ENCODE measurements at places on chromosomes 13 and 19.

DNA sequence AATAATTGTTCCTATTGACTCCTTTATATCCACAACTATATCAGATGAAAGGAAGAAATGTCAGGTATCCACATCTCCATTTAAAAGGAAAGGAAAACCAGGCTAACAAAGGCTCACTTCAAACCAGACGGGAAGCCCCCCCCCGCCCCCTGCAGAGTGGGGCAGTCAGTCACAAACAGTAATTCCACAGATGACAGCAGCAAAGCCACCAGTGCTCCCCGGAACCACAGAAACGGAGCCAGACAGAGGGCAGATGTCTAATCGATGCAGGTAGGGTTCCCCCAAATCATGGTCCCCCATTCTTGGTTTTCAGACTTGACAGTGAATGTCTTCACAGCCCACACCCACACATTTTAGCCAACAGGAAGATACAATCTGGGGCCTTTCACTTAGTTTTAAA lies 100.8 kb downstream of the STK24 start:
- DNase-seq: no peak

- no peak for DNase-seq
Observed at GRCh38 chr13:99955747-99956472, 15.7 kb downstream of the ZIC5 start.

DNA sequence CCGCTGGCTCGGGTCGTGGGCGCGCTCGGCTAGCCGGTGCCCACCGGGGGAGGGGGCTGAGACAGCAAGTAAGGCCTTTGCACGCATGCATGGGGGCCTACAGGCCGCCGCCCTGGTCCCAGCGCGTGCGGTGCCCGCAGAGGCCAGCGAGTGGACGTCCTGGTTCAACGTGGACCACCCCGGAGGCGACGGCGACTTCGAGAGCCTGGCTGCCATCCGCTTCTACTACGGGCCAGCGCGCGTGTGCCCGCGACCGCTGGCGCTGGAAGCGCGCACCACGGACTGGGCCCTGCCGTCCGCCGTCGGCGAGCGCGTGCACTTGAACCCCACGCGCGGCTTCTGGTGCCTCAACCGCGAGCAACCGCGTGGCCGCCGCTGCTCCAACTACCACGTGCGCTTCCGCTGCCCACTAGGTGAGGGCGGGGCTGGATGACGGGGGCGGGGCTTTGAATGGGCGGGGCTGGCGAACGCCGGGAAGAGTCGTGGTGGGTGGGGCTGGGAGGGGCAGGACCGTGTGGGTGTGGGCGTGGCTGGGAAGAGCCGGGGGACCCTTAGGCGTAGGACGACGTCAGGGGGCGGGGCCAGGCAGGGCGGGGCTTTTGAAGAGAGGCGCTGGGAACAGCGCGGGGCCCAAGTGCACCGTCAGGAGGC lies 2.1 kb downstream of the CILP2 start:
- DNase-seq: no peak

GRCh38 chr13:46265292-46265691 lies 53.6 kb downstream of the LRRC63 start:
- DNase-seq: no peak

DNA sequence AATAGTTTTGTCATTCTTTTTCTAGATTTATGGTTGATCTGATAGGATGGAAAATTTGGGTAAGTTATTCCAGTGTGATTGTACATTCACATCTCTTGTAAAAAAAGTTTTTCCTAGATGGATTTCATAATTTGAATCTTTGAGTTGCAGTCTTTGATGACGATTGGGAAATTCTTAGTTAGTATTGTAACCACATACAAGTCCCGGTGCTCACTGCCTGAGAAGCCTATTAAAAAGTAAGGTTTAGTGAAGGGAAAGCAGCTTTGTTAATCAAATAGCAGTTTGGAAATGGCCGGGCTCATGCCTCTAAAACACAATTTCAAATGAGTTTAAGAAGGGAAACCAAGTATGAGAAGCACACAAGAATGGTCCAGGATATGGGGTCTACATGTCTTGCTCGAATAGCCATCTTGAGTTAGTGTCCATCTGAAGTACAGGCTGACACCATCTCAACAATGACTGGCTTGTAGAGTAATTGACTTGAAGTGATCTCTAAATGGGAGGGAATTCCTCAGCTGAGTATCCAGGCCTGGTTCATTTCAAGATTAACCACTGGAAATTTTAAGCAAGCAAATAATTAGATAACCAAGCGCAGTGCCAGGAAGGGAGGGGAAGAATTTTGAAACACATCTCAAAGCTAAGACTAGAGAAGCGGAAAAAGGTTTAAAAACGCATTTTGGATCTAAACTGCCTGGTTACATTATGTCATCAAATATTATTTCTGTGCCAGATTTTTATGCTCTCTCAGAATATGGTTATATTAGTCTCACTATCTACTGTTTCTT lies 1145.6 kb upstream of the MIR17HG start:
- no peak for DNase-seq

GRCh38 chr19:30159636-30160035 lies 212.5 kb upstream of the ZNF536 start:
- no peak for DNase-seq

DNA sequence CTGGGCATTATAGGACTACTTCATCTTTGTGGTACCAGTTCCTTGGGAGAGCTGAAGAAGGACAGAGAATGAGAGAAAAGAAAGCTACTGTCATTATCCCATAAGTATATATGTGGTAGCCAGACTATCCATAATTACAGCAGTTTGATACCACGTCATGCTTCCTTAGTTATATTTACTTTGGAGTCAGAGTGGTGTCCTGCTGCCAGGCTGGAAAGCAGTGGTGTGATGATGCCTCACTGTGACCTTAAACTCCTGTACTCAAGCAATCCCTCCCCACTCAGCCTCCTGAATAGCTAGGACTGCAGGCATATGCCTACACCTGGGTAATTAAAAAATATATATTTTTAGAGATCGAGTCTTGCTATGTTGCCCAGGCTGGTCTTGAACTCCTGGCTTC lies 57.8 kb downstream of the WTIP start:
- no peak for DNase-seq

DNA sequence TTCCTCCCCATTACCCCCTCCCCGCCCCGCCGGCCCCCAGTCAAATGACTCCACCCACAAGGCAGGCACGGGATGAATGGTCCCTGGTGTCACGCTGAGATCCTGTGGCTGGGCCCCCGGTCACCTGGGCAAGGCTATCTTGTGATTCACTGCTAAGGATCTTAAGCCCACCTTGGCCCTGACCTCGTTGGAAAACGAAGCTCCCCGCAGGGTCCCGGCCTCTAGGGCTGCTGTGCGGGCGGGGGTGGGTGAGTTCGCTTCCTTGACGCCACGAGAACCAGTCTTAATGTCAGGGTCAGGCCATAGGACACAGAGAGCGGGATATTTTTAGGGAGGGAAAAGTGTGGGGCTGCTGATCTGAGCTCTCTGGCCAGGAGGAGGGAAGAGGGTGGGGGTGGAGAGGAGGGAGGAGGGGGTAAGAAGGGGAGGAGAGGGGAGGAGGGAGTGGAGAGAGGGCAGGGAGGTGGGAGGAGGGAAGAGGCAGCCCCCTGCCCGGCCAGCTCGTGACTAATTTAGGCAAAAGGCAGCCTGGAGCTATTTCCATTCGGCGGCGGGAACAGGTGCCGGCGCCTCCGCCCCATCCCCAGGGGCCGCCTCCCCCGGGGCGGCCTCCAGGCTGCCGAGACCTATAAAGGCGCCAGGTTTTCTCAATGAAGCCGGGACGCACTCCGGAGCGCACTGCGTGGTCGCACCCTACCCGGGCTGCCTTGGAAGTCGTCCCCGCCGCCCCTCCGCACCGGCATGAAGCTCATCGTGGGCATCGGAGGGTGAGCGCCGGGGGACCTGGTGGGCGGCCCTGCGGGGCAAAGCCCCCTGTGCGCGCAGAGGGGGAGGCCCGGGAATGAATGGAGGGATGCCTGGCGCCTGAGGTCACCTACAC lies at the start of gene NMRK2:
Gene NMRK2 (plus strand): TSS at position 139 of the 880 bp plus-strand sequence. CDS start 603 bp downstream, at position 742.
- DNase-seq: peak; percentile 20

GRCh38 chr19:40578442-40578908 lies 1.8 kb downstream of the SHKBP1 start:
- no peak for DNase-seq

DNA sequence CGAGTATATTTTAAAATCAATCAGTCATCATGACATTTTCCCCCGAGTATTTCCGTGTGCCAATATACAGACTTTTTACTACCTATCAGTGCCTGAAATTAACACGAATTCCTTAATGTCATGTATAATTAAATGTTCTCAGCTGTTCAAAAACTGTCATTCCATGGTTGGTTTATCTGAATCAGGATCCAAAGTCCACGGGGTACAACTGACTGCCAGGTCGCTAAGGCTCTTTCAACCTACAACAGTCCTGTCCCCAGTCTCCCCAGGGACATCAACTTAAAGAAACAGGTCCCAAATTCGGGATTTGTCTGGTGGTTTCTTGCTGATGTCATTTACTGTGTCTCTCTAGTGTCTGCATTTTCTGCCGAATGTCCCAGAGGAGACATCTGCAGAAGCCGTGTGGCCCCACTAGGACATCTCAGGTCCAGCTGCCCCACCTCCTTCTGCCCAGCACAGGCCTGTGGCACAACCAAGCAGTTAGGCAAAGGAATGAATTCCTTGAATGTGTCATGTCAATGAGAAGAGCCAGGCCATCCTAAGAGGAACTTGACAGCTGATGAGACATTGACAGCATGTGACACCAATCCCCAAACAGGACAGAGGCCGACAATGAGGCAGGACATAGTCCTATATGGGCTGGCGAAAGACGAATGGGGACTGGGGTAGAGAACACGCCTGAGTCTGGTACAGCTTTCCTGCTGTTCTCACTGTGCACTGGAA lies 109.5 kb downstream of the STK24 start:
- DNase-seq: no peak

- DNase-seq: no peak
Observed at GRCh38 chr13:24243302-24243701, 66.1 kb upstream of the C1QTNF9 start.

DNA sequence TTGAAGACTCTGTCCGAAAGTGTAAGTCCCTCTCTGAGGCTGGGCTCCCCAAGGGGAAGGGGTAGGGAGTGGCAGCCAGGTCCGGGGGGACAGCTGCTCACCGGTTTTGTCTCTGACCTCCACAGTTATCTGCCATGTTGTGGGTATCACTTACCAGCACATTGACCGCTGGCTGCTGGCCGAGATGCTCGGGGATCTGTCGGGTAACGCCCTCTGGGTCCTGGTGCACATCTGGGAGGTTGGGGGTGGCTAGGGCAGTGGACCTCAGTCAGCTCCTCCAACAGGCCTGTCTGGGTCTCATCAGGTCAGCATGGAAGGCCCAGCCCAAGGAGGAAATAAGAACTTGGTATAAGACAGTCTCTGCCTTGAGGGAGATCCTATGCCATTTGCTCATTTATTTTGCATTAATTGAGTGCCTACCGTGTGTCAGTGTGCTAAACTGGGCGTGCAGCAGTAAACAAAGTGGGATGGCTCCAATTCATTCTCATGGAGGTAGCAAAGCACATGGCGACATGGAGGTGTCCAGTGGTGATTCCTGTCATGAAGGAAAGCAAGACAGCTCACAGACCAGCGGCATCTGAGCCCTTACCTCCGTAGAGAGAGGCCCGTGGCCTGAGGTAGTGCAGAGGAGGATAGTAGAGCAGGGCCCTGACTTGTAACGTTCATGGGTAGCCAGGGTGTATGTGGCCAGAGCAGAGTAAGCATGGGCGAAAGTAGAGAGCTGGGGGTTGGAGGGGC lies 13.7 kb downstream of the EIF3K start:
- DNase-seq: no peak

- no peak for DNase-seq
Observed at GRCh38 chr19:52094526-52095130, 937 bp downstream of the ZNF841 start.

DNA sequence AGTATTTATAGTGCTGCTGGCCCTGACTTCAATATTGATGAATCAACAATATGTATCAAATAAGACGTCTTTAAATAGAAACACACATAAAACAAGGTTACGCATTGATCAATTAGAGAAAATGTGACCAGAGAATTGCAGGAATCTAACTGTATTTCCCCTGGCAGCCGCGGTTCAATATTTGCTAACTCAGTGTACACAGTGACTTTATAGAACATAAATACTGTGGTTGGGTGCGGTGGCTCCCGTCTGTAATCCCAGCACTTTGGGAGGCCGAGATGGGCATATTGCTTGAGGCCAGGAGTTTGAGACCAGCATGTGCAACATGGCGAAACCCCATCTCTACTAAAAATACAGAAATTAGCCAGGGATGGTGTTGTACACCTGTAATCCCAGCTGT lies 22.8 kb upstream of the UPF3A start:
- DNase-seq: no peak

DNA sequence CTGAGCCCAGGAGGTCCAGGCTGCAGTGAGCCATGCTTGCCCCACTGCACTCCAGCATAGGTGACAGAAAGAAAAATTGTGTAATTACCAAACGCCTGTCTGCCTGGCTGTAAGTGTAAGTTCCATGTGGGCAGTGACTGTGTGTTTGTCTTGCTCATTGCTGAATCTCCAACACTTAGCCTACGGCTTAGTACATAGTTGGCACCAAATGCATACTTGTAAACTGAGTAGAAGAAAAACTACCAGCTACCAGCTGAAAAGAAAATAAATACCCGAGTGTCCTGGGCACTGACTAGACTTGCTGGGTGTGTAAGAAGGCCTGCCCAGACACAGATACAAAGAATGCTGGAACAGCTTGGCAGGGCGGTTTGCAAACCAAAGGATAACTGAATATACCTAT lies 2.7 kb upstream of the CEBPG start:
- no peak for DNase-seq

GRCh38 chr19:33613620-33614000 lies 8.1 kb upstream of the CHST8 start:
- DNase-seq: no peak

DNA sequence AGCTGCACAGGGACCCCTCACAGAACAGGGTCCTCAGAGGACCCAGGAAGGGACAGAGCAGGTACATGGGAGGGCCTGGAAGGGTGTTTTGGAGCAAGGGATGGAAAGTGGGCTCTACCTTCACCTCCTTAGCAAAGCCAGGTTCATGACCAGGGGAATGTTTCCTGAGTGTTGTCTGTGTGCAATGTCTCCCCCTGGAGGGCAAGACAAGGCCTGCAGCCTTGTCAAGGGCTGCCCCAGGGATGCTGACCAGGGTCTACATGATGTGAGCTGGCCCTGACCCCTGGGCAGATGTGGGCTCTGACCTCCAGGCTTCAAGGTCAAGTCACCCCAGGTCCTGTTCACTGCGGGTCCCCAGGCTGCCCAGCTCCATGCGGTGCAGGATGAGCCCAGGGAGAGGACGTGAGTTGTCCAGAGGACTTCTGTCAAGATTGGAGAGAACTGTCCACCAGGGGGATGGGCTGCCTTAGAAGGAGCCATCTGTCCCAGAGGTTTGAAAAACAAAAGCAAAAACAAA lies 1.0 kb upstream of the CEACAM1 start:
- DNase-seq: no peak

DNA sequence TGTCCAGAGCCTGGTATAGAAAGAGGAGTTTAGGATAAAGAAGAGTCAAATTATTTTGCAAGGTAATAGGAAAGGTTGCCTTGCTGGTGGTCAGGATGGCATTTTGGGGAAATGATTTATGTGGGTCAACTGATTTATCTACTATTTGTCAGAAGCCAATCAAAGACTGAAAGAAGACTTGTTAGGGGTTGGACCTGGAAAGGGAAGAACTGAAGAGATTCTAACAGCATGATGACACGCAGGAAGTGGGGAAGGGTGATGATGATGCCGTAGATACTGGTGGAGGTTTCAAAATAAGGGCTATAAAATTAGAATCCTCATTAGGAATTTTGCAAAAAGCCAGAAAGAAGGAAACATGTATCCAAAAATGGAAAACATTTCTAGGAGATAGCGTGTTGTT lies 60.7 kb upstream of the FGF14 start:
- no peak for DNase-seq

GRCh38 chr13:21709697-21710096 lies 38.8 kb downstream of the FGF9 start:
- no peak for DNase-seq

Measured in NCI-H2171 (cell line).